ENCODE measurements at places on chromosomes 3 and 15.
A peak's percentile ranks its signal among the peaks of the same experiment; 100 is the strongest.

DNA sequence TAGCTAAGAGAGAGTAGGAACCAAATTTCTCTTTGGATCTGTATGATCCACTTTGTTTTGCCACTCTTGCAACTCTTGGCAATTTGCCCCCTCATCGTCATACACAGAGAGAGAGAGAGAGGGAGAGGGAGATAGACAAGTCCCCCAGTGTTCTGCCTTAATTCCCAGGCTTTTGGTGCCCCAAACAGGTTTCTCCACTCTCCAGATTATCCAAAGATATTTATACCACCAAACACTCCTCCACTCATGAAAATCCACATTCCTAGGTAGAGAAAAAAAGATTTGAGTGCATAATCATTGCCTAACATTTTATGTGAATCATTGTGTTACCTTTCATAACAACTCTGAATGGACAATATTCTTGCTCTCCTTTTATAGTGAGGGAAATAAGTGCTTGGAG, 15.3 kb downstream of the ACP3 start:
- no peak for DNase-seq

- DNase-seq = peak; percentile 46
Measured at GRCh38 chr3:64291345-64291744, 66.1 kb upstream of the PRICKLE2 start.

DNA sequence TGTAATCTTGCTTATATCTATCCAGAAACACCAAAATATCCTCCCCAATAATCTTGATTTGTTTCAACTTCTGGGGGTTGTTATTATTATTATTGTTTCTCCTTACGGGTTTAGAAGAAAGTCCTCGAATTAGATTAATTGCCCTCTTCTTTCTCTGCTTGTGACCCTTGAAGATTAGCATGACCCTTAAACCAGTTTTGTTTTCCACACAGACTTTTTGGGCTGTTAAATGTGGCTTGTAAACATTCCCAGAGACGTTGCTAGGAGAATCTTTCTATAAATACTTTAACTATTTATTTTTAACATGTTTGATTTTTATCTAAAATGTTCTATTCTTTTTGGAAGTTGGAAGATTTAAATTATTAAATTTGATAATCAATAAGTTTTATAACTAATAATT, 4.3 kb upstream of the SUCNR1 start:
- DNase-seq = no peak

GRCh38 chr3:126573492-126574117, 14.9 kb upstream of the C3orf22 start:
- peak; percentile 2 for DNase-seq

DNA sequence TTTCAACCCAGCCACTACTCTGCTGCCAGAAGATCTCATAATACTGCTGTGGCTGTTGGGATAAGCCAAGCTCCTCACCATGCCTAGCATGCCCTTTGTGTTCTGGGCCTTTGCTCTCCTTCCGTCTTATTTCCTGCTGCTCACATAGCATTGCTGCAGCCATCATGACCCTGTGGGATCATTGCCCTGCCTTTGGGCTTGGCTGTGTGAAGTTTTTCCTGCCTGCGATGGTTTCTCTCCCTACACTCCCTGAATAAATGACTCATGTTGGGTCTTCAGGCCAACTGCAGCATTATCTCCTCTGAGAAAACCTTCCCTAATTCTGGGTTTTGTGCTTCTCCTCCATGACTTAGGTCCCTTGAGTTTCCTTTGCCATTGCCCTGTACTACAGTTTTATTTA, 20.8 kb upstream of the TRA2B start:
- no peak for DNase-seq

DNA sequence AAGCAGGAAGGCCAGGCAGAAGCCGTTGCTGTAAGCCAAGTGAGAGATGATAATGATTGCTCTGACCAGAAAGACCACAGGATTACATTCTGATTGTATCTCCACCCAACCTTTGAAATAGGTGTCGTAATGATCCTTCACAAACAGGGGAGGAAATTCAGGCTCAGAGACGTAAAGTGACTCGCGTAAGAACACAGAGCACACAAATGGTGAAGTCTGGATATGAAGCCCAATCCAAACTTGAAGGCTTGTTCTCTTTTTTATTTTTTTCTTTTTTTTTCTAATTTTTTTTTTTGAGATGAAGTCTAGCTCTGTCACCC, 25.3 kb upstream of the PIAS1 start:
- DNase-seq = no peak

GRCh38 chr3:44576613-44577012, 8.2 kb upstream of the ZNF660 start:
- DNase-seq = no peak

DNA sequence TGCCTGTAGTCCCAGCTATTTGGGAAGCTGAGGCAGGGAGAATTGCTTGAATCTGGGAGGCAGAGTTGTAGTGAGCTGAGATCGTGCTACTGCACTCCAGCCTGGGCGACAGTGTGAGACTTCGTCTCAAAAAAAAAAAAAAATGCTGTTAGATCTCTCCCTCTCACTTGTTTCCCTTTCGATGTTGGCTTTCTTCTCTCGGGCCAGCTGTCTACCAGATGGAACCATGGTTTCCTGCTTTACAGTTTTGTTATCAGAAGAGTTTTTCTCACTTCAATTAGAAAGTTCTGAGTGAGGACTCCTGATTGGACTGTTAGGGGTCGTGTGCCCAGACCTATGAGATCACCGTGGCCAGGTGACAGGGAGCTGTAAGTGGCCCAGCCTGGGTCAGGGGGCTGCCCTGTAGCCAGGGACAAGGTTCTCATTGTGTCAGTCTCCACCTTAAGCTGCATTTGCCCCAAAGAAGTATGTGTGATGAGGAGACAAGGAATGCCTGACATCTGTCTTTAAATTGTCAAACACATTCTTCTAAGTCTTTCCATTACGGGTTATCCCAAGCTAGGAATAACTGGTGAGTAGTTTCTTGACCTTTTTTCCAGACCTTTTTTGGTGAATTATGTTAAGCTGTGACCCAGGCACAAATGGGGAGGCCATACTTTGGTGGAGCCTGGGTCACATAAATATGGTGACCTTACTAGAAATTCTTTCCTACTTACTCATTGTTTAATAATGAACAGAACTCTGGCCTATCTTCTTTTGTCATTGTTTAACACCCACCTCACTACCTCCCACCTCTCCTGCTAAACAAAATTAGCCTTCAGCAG, 25.2 kb downstream of the SNAPC5 start:
- no peak for DNase-seq

- no peak for DNase-seq
Measured at GRCh38 chr3:134294302-134295280, 43.9 kb upstream of the RYK start.

DNA sequence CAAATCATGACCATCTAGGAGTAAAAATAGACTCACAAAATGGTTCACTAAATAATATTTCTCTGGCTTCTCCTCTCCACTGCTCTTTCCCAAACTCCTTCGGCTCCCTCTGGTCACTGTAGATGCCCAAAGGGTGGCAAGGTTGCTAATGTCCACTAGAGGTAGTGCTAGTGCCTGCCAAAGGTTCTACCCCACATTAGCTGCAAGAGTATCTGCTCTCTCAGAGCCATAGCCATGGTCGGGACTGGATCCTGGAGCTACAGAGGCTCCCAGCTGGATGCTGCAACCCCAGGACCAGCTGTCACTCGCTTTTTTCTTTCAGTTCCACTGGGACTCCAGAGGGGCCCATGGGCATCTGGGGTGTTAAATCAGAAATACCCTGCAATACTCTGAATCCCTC, 8.5 kb downstream of the HTR3D start:
- no peak for DNase-seq

- DNase-seq = peak; percentile 90
Measured at GRCh38 chr15:72237029-72237852, 6.3 kb upstream of the PKM start.

GRCh38 chr3:78338405-78338804, 1298.5 kb downstream of the ROBO2 start:
- no peak for DNase-seq

- DNase-seq = no peak
Measured at GRCh38 chr3:66110840-66111239, 72.1 kb upstream of the MAGI1 start.

DNA sequence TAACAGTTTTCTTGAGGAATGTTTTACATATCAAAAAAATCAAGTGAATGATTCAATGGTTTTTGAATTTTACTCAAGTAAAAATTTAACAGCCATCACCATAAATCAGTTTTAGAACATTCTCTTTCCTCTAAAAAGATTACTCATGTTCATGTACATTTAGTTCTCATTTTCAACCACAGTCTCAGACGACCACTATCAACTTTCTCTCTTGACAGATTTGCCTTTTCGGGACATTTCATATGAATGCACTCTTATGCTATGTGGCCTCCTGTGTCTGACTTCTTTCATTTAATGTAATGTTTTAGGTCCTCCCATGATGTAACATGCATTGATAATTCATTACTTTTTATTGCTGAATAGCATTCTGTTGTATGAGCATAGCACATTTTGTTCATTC, 309.3 kb upstream of the PLSCR5 start:
- no peak for DNase-seq

- peak; percentile 96 for DNase-seq
Measured at GRCh38 chr3:150370122-150370602, 37.9 kb upstream of the TSC22D2 start.

DNA sequence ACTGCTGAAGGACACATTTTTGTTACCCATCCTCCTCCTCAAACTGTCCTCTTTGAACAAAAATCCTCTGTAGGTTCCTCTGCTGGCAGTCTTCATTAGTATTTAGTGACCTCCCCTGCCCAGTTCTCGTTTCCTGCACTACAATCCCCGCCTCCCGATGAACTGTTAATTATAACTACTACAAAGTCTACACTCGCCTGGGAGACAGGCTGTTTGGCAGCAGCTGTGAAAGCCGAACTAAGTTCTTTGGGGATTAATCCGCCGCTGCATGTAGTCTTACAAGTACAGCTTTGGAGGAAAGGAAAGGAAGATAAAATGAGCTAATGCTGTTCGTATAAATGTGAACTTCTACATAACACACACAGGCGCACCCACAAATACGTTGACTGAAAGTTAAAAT, 160.0 kb upstream of the WNT5A start:
- no peak for DNase-seq

DNA sequence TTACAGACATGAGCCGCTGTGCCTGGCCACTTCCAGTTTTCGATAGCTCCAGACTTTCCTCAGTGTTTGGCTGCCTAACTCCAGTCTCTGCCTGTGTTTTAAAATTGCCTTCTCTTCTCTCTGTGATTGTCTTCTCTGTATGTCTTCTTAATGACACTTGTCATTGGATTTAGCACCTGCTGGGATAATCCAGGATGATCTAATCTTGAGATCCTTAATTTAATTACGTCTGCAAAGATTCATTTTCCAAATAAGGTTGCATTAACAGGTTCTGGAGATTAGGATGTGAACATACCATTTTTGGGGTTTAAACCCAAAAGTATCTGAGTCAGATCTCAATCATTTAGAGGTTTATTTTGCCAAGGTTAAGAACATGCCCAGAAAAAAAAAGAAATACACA, 222.2 kb upstream of the PDZRN3 start:
- no peak for DNase-seq

DNA sequence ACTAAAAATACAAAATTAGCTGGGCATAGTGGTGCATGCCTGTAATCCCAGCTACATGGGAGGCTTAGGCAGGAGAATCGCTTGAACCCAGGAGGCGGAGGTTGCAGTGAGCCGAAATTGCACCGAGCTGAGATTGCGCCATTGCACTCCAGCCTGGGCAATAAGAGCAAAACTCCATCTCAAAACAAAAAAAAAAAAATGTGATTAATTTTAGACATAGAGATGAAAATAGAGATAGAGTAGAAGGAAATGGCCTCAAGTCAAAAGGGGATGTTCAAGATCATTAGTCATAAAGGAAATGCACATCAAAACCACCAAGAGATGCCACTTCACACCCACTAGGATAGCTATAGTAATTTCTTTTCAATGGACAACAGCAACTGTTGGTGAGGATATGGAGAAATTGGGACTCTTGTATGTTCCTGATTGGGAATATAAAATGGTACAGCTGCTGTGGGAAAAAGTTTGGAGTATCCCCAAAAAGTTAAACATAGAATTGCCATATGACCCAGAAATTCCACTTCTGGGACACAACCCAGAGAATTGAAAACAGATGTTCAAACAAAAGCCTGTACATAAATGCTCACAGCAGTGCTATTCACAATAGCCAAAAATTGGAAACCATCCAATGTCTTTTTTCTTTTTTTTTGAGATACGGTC, 55.4 kb downstream of the ABHD2 start:
- DNase-seq = no peak

DNA sequence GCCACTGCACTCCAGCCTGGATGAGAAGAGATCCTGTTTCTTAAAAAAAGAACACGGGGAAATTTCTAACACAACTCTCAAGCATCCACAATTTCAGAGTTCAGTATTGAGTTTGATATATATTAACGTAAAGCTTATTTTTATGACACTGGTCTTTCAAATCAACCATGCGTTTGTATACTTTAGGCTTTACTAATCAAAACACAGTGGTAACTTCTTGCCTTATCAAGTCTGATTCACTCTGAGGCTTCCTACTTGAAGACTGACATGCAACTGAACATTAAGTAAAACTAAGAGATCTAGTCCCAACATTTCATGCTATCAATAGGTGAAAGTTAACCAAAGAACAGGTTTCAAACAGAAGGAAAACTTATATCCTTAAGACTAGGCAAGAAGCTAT, 46.7 kb downstream of the PRTG start:
- no peak for DNase-seq

DNA sequence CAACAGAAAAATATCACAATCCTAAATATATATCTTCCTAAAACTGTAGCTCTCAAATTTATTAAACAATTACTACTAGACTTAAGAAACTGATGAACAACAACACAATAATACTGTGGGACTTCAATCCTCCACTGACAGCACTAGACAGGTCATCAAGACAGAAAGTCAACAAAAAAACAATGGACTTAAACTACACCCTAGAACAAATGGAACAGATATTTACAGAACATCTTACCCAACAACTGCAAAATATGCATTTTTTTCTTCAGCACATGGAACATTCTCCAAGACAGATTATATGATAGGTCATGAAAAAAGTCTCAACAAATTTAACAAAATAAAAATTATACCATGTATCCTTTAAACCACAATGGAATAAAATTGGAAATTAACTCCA, 133.4 kb downstream of the PLCH1 start:
- DNase-seq = no peak

GRCh38 chr3:71653414-71653807, 69.9 kb upstream of the FOXP1 start:
- DNase-seq = no peak

DNA sequence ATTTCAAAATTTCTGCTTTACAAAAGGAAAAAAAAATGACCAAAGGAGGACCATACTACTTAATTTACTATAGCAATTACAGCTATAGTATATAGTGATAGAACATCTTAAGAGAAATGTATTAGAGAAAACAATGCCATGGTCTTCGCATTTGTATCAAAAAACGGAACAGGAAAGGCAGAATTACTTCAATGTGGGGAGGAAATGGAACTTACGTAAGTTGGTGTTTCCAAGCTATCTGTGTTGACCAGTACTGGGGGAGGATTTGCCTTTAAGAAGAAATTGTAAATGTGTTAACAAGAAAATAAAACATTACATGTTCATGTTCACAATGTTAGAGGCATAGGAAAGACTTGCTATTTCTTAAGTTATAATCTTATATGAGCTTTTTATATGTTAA, 119.9 kb upstream of the MELTF start:
- DNase-seq = no peak

GRCh38 chr3:11350374-11350773, 78.2 kb downstream of the ATG7 start:
- no peak for DNase-seq

GRCh38 chr3:40381904-40382616, 4.9 kb upstream of the ENTPD3 start:
- no peak for DNase-seq

GRCh38 chr3:143443851-143444331, 324.3 kb downstream of the CHST2 start:
- DNase-seq = peak; percentile 81
